Heart left ventricle (tissue), 16 donors: ENCODE measurements at places on chromosomes 4 and X. TPM values are rescaled to one million over a fixed set of nuclear protein-coding genes. Genes with fewer than 3 reads are reported as not detected.

- no peak for DNase-seq
These were observed 1080.9 kb downstream of the FAT4 start for GRCh38 chr4:126395664-126396063.

- DNase-seq: no peak
These were observed 25.2 kb downstream of the YTHDC1 start for GRCh38 chr4:68324519-68325262.

- no peak for DNase-seq
These were observed 14.2 kb downstream of the GRPR start for GRCh38 chrX:16137416-16138107.

Gene ARMCX5
- 7.6 TPM for total RNA-seq

- DNase-seq: no peak
These were observed 27.1 kb upstream of the STX18 start for GRCh38 chr4:4568806-4569427.

Gene FAM149A
- total RNA-seq: 7.8 TPM

DNA sequence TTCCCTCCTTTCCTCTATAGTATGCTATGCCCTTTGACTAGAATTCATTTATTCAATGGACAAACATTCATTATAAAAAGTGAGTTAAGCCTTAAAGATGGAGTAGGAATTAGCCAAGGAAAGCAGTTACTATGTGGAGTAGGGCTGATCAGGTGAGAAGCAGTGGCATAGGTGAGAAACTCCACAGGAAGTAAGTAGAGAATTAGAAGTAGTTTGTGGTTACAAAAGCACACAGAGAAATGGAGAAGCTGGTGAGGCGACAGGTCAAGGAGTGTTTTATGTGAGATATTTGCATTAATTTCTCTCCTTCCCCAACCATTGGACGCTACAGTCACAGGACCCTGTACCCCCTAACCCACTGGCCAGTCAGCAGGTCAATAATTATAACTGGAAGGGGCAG, 30.6 kb downstream of the SETD7 start:
- DNase-seq: no peak

DNA sequence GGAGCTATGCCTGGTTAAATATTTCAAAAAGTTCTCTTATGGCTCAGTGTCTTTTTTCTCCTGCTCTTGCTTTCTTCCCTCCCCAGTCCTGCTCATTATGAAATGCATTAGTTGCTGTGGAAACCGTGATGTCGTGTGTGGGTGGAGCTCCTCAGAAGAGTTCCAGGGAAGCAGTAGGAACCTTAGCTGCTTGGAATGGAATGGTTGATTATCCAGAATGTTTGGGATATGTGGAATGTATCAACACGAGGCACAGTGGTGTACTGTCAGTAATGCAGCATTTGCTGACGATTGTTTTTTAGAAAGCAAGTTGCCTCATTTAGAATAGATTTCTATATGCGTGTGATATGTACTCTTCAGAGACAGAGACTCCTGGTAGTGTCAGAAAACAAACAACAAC, 333.2 kb downstream of the ARHGAP10 start:
- no peak for DNase-seq

DNA sequence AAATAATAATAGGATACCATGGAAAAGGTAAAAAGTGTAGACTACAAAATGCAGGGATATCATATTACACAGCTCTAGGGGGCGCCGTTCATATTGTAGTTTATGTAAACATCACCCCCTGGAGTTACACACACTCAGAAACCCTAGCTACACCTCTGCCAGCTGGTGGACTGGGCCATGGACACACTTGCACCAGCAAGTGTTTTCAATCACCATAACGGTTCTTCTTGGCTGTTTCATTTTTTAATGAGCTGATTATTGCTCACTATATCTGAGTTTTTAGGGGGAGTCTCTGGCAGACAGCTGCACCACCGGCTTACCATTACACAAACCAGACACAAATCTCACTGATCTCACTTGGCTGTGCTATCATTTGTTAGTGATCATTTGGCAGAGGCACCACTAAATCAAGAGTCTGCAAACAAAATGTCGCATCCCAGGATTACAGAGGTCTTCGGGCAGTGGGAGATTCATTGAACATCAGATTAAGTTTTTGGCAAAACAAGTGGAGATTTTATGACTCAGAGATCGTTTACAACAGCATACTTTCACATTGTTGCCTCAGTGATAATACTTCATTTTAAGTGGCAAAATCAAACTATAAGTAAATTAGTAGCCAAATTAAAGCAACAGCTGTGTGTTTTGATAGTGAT, 185.7 kb downstream of the UNC5C start:
- DNase-seq: no peak

Gene HSFX3
- total RNA-seq: not detected

DNA sequence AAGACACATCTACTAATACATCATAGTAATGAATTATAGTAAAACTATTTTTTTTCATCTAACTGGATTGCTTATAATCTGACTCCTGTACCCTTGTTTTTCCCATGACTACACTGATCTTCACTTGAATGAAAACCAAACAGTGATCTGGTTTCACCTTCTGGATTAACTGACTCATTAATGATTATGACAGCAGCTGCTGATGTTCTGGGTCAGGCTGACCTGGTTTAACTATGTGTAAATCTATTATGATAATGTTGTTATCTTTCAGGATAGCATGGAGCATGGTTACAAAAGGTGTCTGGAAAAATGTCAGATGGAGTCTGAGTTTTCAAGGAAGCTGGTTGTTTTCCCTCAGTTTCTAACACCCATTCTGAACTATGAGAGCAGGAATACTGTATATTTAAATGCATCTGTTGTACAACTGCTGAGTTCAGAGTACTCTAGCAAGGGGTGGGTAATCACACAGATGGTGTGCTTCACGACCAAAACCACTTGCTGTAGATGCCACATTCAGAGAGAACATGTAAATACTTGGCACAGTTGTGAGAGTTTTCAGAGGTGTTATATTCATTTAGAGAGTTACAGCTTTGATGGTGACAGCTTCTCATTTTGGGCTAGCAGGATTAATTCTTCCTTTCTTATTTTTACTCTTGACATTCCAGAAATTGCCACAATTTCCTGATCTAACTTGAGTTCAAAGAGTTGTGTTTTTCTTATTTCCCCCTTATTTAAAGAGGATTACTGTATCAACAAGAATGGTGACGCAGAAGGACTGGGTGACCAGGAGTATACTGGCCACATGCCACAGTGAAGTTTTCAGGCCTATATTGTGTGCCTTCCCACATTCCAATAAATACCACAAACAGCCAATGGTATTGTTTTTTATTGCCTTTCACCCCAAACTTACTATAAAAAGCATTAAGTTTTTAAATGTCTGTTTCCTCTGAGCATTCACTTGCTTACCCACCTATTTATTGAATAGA, 249.7 kb upstream of the TET2 start:
- no peak for DNase-seq

- DNase-seq: no peak
These were observed 310.5 kb downstream of the TENM3 start for GRCh38 chr4:182553653-182554052.

Gene PNMA5
- not detected for total RNA-seq

DNA sequence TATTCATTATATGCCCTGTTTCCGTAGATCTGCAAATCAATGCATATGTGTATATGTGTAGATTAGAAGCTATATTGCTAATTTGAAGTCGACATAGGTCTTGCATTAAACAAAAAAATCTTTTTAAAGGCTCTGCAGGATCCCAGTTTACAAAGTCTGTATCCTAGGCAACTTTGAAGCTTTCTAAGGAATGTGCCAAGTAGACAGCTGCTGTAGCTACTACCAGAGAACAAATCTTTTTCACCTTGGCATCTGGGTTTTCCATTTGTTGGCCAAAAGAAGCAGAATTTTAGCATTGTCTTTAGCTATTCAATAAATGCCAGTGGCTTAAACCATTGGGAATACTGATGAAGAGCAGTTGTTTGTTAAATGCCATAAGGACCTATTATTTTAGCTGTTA, 88.0 kb downstream of the NAA11 start:
- no peak for DNase-seq

GRCh38 chrX:123959281-123960063, 2.0 kb upstream of the STAG2 start:
- DNase-seq: peak; percentile 63

DNA sequence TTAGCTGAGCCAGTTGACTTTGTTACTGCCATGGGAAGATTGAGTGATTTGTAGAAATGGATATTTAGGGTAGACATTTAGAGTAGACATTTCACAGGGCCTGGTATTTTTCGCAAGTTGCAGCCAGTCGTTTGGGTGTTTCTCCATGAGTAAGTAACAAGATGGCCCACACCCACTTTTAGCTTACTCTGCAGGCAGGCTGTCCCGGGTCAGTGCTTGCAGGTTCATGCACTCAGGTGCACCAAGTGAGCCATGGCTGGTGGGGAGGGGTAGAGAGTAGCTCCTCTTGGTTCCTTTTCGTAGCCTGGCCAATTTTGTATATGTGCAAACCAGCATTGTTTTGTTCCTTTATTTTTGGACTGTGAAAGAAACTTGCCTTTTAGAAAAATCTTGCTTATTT, 145.6 kb downstream of the POLA1 start:
- no peak for DNase-seq

- DNase-seq: no peak
These were observed 54.2 kb downstream of the CCDC158 start for GRCh38 chr4:76366737-76367136.

- DNase-seq: no peak
These were observed 75.7 kb downstream of the HAUS3 start for GRCh38 chr4:2166253-2166652.

Gene SMARCAD1
- 7.3 TPM for total RNA-seq

DNA sequence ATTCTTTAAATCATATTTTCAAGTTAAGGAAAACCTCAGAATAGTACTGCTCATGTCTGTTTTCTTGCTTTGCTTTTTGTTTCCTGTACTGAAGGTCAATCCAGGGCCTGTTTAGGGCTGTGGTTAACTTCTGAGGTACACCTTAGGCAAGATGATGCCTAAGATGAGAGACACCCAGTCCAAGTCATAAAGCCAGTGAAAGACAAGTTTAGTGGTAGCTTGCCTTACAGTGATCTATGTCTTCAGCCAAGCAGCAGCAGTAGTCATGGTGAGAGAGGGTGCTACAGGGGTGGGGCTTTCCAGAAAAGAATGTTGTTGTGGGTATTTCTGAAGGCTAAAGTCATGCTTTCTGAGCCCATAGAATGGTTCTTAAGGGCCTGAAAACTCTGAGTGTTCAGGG, 173.7 kb downstream of the VSIG4 start:
- no peak for DNase-seq

GRCh38 chr4:173243321-173243720, 74.7 kb downstream of the GALNT7 start:
- no peak for DNase-seq

DNA sequence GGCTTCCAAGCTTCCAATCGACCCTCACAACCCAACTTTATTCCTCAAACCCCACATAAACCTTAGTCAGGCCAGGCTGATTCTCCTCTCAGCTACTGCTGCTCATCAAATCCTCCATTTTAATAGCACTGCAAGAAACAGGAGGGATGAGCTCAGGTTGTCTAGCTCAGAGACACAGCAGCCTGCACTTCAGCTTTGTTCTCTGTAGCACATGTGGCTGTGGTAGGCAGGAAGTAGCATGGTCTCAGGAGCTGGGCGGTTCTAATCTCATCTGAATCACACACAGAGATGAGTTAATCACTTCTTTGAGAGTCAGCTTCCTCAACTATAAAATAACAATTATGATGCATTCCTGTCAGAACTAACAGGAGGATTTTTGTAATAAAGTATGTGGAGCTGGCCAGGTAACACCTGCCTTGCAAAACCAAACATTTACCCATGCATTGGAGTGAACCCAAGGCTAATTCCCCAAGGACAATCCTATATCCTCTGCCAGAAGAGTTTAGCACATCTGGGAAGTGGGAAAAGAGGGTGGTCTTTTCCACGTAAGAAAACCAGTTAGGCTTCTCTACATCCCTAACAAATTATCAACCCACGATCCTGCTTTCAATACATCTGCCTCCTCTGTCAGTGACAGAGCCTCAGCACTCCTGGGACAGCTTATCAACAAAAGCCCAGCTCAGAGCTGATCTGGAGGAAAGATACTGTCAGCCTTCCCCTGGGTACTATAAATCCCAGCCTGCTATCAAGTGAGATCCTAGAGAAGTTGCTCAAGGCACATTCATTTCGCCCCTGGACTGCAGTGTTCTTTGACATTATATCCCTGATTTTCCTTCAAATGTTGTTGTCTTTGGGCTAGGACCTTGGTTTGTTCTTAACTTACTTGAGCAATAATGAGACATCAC, 32.8 kb downstream of the ELOVL6 start:
- no peak for DNase-seq

DNA sequence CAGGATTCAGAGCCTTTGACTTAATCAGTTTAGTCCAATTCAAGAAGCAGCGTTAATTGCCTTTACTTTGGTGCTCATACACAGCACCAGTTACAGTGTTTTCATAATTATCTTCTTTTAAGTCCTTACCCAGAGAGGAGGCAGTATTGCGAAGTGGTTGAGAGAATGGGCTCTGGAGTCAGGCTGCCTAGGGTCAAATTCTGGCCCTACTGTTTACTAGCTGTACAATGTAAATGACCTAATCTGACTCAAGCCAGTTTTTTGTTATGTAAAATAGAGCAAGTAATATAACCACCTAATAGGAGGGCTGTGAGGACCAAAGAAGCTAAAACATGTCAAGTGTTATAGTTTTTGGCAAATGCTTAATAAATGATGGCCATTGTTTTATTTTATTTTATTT, 27.6 kb downstream of the WDR44 start:
- no peak for DNase-seq

Gene FAM9C
- not detected for total RNA-seq

Gene EGF
- 5.4 TPM for total RNA-seq

DNA sequence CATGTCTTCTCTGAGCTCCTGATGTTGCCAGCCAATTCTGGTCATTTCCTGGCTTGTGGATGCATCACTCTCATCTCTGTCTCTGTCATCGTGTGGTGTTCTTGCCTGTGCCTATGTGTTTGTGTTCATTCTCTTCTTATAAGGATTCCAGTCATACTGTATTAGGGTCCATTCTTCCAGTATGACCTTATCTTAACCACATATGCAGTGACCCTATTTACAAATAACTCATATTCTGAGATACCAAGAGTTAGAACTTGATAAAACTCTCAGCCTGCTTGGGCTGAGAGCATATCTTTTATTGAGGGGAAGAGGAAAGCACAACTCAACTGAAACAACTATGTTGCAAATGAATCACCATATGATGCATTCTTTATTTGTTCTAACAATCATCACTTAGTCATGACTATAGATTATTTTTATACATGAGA, 189.0 kb upstream of the ANXA10 start:
- DNase-seq: no peak

Gene ODAM
- not detected for total RNA-seq

GRCh38 chr4:184500748-184501589, 26.6 kb upstream of the IRF2 start:
- no peak for DNase-seq

GRCh38 chr4:46392421-46392820, 2.5 kb upstream of the GABRA2 start:
- DNase-seq: no peak

- DNase-seq: no peak
These were observed 45.2 kb downstream of the FHDC1 start for GRCh38 chr4:152981278-152981677.

- DNase-seq: no peak
These were observed 90.1 kb downstream of the IRF2 start for GRCh38 chr4:184384056-184384809.
